ENCODE measurements at places on chromosomes 6 and 20.

- no peak for DNase-seq
Measured at GRCh38 chr6:145547594-145548335, 187.6 kb downstream of the EPM2A start.

DNA sequence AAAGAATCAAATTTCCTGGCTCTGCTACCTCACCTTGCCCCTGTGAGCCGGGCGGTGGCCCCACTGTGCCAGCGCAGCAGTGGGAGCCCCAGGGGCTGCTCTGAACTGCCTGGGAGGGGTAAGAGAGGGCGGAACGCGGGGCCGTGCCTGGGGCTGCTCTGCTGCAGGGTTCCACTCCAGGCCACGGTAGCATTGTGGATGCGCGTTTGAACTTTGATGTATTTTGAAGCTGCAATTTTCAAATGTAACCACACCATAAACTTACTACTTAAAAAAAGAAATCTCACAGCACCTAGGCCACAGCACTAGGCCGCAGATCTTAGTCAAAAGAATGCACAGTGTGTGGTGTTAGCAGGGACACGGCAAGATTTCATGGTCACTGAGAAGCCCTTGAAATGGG, 57.5 kb downstream of the PRDM1 start:
- no peak for DNase-seq

DNA sequence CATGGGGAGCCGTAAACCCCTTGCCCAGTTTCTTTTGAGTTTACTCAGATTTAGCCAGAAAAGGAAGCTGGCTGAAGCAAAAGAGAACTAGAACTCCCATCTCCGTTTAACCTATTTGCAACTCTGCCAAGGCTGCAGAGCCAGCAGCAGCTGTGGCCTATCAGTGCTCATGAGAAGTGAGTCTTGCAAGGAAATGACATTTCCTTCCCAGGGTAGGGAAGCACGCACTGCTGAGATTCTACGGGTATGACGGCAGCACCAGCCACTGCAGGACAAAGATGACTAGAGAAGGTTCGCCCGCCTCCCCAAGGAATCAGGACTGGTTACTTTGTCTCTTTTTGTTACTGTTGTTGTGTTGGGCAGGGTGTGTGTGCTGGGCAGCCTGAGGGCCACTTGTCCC, 47.6 kb downstream of the PPP1R3G start:
- no peak for DNase-seq

- DNase-seq, result no peak
Measured at GRCh38 chr6:101401792-101402621, 8.5 kb downstream of the GRIK2 start.

DNA sequence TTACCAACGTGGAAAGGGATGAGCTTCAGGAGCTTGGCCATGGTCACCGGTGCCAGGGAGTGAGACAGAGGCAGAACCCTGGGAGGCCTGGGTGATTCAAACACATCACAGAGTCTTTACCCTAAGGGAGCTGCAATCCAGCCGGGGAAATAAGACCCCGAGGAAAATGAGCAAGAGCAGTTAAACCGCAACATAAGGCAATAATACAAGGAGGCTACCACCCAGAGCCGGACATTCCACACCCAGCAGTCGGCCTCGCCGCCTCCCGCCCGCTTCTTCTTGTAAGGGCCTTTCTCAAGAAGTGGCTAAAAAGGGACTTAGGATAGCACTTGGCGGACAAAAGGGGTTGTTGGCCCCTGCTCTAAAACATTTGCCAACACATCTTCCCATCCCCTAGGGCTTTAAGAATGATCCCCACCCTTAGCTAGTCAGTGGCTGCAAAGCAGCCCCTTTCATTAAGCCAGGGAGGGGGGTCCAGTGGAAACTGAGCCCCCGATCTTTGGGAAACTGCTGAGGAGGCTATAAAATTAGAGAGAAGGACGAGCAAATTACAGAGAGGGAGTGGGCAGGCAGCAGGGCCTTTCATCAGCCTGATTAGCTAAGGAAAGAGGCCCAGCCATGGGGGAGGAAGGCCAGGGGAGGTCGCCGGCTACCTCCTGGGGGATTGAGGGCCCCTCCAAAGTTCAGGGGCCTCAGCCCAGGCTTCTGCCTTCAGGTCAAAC, 34.3 kb downstream of the SNX5 start:
- no peak for DNase-seq

DNA sequence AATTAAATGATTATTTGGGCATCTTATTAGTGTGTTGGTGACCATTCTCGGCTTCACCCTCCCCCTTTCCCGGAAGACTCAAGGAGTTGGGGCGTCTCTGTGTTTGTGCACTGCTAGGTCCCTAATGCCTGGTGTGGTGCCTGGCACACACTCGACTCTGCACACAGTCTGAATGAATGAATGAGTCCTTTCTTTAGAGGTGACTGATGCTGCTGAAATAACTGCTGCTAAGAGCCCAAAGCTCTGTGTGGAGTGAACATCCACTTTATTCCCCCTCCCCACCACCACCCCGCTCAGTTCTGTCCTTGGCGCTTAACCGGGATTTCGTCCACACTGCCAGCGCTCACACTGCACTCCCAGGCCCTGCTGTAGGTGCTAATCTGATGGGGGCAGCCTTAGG, 1.2 kb upstream of the PHACTR3 start:
- DNase-seq, result no peak

- no peak for DNase-seq
Measured at GRCh38 chr6:158374020-158374419, 61.8 kb downstream of the TULP4 start.

DNA sequence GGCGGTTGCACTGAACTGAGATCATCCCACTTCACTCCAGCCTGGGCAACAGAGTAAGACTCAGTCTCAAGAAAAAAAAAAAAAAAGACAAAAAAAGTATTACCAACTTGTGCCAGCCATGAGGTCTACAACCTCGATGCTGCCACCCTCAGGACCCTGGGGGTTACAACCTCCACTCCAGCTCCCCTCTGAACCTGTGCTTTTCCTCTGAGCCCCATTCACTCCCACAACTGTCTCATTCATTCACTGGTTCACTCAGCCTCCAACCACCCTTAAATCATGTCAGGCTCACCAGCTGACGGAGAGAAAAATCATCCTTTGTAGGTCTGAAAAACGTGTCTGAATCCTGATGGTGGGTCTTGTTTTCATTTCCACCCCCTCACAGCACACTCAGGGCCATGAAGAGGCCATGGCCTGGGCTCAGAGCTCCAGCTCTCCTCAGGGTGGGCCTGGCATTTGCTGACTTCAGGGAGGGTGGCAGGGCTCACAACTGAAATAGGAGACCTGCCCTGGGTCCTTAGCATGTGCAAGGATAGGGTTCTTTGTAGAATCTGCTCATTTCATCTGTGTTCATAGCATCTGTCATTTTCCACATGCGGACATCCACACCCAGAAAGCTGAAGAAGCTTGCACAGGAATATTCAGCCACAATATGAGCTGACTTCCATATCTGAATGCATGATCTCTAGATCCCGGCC, 1.9 kb upstream of the ULBP1 start:
- no peak for DNase-seq

DNA sequence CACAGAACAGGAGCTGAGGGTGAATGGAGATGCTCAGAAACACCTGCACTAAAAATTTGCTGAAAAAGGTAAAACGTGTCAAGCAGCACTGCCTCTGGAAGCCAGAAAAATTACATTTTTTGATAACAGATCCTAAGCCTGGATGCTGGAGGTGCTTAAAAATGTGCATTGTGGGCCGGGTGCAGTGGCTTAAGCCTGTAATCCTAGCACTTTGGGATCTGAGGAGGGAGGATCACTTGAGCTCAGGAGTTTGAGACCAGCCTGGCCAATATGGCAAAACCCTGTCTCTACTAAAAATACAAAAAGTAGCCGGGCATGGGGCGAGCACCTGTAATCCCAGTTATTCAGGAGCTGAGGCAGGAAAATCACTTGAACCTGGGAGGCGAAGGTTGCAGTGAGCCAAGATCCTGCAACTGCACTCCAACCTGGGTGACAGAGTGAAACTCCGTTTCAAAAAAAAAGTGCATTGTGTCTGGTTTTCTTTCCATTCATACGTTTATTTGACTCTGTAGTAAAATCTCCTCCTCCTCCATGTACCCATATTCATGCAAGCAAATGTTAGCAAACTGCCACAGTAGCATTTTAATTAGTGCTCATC, 587 bp upstream of the BTN3A1 start:
- no peak for DNase-seq

DNA sequence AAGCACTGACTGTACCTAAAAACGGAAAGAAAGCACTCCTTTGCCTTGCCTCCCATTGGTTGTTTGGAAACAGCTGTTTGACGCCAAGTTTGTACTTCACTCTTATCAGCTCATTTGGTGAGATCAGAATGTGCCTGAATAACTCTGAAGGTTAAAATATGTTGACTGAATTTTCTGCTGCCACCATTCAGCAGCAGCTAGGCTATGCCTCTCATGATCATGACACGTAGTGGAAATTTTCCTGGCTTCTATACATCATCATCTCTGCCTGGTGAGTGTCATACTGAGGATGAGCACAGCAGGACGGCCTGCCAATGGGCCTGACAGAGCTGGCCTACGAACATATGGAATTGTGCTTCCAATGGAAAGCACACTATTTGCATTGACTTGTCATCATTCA, 704.9 kb upstream of the CITED2 start:
- no peak for DNase-seq

DNA sequence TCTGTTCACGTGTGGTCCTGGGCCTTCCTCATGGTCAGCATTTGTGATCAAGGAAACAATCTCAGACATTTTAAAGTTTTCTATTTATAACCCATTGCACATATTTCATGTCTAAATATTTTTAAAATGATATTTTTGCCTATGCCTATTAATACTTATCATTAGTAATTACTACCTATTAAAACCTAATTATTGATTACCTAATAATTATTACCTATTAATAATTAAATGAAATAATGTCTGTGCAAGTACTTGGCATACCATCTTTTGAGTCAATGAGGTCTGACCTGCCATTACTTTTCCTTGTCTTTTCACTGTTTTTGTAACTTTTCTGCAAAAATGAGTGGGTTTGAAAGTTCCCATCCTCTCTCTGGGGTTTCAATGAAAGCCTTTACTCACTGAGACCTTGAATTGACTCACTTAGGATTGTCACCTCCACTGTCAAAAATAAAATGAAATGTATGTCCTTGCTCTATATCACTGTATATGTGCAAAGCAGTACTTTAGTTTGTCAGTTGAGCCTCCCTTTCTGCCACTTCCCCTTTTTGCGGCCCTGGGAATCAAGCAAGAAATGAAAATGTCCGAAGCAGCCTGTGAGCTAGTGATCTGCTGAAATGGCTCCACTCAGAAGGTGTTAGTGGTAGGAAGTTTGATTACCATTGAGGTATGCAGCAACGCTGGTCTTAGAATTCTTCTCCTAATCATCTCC, 87.8 kb downstream of the L3MBTL3 start:
- no peak for DNase-seq

DNA sequence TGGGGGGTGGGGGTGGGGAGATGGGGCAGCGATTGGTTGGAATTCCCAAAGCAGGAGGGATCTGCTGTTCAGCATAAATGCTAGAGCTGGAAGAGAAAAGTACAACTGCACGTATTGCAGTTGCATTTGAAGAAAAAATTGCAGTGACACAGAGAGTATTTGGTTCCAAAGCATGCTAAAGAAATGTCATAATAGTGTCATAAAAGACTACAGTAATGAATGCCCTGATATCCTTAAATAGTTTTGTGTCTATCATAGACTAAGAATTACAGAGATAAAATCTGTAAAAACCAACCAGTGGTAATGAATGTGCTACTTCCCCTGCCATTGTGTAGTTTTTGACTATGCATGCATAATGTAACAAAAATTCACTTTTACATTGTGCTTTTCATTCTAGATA, 693.6 kb upstream of the SLC35B3 start:
- no peak for DNase-seq

- no peak for DNase-seq
Measured at GRCh38 chr6:23957017-23957416, 169.0 kb upstream of the NRSN1 start.

GRCh38 chr20:62823688-62824475, 7.0 kb downstream of the COL9A3 start:
- no peak for DNase-seq

DNA sequence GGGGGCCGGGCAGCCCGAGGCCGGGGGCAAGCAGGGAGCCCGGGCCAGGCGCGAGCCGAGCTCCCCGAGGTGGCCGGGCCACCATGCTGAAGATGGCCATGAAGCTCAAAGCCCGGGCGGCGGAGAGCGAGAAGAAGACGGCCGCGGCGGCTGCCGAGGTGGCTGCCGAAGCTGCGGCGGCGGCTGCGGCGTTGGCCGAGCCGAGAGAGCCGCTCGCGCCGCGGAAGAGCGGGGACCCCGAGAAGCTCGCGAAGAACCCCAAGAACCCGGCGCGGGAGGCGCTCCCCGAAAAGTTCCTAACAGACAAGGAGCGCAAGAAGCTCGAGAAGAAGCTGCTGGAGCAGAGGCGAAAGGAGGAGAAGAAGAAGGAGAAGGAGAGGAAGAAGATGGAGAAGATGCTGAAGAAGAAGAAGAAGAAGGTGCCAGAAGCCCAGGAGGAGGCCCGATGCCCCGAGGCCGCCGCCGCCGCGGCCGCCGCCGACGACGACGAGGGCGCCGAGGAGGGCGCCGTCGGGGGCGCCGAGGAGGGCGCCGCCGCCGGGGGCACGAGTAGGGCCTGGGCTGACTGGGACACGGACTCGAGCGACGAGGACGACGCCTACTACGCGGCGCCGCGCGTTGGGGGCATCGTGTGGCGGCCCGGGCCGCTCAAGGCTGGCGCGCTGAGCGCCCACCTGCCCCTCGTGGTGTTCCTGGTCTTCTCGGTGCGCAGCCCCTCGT, 37.4 kb downstream of the GNAS start:
- no peak for DNase-seq

DNA sequence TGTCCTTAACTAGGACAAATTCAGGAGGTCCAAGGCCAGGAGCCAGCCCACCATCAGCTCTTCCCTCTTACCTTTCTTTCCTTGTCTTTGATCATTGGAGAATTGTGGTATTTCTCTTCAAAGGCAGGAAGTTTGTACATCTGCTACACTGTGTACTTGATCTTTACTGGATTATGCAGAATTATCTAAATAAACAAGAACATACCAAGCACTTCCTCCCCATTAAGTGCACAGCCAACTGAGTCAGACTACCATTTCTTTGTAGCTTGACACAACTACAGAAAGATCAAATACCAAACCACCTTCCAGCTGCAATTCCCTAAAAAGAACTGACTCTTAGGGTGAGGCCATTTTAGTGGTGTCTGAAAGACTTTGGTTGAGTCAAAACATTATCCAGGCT, 195.1 kb downstream of the HDGFL1 start:
- DNase-seq, result no peak

All from activated CD4-positive, alpha-beta T cell treated with anti-CD3 and anti-CD28 coated beads for 24 hours (primary cell).